NCI-H146 (cell line): ENCODE measurements at places on chromosomes 5 and 9.
A peak's percentile ranks its signal among the peaks of the same experiment; 100 is the strongest.

- DNase-seq: no peak
Measured at GRCh38 chr5:178293400-178293799, 60.8 kb upstream of the PHYKPL start.

DNA sequence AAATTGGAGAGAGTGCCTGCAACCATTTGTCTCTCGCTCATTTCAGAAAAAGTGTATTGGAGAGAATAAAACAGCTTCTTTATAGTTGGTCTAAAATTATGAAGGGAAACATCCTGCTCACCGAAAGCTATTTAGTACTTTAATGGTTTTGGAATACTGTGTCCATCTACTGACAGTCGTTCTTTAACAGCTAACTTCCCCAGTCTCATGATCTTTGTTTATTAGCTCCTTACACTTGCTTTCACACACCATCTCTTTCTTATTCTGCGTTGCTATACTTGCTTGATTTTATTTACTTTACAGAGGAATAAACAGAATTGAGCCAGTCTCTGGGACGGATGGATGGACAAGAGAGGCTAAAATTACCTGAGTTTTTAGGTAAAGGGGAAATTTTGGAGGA is 229.3 kb downstream of the CCDC171 start:
- DNase-seq: no peak

GRCh38 chr5:132220491-132220890 is 7.2 kb downstream of the P4HA2 start:
- DNase-seq: no peak

- DNase-seq: no peak
Measured at GRCh38 chr9:136028760-136029470, 66.2 kb downstream of the NACC2 start.

DNA sequence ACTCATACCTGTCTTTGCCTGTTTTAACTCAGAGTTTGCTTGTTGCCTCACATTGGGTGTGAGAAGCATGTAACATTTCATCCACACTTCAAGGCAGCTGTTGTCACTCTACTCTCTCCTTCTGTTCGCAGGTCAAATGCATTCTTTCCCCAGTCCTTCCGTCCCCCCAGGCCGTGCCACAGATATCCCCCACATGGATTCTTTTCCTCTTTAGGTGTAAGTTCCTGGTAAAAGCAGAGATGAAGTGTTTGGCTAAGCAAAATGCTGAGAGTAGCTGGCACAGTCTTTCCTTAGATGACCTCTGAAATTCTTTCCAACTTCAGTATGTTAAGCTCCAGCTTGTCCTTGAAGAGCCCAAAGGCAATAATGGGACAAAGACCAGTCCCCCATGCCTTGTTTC is 328.2 kb downstream of the SLIT3 start:
- DNase-seq: no peak

GRCh38 chr9:33164138-33164809 is 2.9 kb downstream of the B4GALT1 start:
- no peak for DNase-seq

DNA sequence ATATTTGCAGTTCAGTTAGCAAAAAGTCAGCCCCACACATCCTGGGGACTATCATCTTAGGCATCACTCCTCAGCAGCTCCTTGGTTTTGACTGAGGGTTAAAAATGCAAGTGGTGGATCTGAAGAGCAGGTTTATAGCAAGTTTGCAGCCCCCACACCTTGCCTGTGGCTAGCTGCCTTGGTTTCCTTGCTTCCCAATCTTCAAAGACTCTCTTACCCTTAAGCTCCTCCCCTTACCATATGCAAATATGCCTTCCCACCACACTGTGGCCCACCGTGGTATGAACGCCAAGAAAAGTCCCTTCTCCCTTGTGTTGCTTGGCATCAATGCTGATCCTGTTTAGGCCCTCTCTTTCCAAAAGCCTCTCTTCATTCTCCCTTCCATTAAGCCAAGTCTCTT is 45.0 kb upstream of the AGXT2 start:
- DNase-seq: no peak

DNA sequence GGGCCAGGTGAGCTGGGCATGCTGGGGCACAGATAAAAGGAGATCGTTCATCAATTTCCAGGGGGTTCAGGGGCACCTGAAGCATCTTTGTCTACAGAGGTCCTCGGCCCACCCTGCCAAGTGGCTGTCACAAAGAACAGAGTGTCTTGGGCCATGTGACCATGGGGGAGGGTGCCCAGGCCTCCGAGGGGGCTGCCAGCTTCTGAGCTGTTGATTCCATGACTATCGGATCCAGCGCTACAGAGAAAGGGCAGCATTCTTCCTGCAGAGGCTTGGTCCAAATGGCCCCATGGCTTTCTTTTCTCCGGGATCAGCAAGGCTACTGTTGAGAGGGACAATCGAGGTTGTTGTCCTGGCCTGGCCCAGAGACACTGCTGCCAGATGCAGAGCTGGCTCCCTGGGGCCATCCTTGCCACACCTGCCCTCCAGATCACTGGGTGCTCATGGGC is 289.2 kb downstream of the ZSWIM6 start:
- no peak for DNase-seq

- peak; percentile 97 for DNase-seq
Measured at GRCh38 chr9:14322211-14323082, 8.5 kb upstream of the NFIB start.

GRCh38 chr9:108743901-108744371 is 111.8 kb downstream of the ACTL7B start:
- DNase-seq: peak; percentile 61

- DNase-seq: no peak
Measured at GRCh38 chr9:122827761-122828093, 661 bp downstream of the PDCL start.

DNA sequence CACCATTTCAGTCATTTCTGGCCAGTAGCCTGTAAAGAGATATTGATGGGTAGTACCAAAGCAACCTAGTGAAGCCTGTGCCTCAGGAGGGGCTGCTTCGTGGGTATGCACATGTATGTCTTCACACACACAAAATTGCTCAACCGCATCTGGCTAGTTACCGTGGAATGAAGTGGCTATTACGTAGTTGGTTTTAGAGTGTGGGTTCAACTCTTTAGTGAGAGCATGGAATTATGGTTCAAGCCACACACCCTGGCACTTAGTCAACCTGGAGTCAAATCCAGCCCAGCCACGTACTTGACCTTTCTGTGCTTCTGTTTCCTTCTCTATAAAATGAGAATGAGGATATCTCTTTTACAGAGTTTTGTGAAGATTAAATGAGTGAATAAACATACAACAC is 174.9 kb downstream of the TTC39B start:
- DNase-seq: no peak

GRCh38 chr9:37309136-37309535 is 113.4 kb upstream of the GRHPR start:
- peak; percentile 42 for DNase-seq

- DNase-seq: no peak
Measured at GRCh38 chr5:167798448-167798847, 493.0 kb upstream of the WWC1 start.

- DNase-seq: no peak
Measured at GRCh38 chr9:136015656-136016571, 54.7 kb upstream of the UBAC1 start.

DNA sequence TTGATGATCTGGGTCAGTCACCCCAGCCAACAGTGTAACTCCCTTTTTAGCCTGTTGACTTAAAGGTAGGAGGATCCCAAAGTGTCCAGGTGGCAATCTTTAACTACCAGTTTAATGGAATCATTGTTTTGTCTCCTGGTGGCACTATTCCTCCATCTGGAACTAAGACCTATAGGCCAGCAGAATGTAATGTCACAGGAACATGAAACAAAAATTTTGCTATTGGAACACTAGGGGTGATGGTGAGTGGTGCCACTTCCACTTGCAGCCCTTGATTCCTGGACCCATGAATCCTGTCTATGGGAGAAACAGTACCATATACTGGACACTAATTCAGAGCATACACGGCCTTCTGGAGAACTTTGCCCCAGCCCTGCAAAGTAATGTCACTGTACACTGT is 219.5 kb upstream of the RASA1 start:
- DNase-seq: no peak

DNA sequence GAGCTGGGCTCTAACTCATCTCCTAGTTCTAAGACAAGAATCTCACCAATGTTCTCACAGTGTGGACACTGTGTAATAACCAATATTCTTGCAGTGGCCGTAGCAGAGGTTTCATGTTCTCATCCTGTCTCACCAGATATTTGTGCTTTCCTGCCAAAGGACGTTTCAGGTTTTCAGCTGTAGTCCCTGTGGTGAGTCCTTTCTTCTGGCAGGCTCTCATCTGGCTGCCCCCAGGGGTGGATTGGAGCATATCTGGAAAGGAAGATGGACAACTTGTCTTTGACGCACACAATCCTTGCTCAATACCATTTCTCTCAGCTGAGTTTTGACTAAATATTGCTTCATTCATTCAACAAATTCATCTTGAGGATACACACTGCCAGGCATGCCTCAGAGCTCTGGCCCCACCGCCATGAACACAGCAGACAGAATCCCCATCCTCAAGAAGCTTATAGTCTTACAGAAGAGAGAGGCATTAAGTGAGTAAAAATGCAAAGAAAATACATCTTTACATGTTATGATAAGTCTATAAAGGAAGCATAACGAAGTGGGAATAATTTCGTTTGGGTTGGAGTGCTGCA is 33.8 kb upstream of the NEURL1B start:
- DNase-seq: no peak

- no peak for DNase-seq
Measured at GRCh38 chr5:55159763-55160492, at the start of gene GPX8. Gene GPX8, plus strand, starts transcription at chr5:55160171. Its CDS starts 22 bp downstream, at chr5:55160193.

DNA sequence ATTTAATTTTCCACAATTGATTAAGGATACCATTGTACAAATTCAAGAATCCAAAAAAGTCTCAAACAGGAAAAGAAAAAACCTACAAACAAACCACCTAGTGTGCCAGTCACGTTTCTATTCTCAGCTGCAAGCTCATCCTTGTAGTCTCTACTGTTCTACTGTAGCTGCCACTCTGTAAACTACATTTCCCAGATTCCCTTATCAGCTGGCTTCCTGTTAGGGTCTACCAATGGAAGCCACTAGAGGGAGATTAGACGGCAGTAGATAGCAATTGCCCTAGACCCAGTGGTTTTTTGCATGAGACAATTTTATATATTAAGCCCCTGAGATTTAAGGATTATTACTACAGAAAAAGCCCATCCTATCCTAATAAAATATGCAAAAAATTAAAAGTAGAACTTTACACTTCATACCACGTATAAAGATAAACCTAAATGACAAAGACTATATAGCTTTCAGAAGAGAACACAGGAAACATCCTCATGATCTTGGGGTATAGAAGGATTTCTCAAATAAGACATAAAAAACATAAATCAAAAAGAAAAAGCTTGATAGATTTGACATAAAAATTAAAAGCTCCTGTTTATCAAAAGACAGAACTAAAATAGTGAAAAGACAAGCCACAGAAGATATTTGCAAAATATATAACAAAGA is 37.4 kb downstream of the P4HA2 start:
- DNase-seq: peak; percentile 50

- DNase-seq: no peak
Measured at GRCh38 chr5:172274951-172275753, 8.4 kb downstream of the UBTD2 start.

DNA sequence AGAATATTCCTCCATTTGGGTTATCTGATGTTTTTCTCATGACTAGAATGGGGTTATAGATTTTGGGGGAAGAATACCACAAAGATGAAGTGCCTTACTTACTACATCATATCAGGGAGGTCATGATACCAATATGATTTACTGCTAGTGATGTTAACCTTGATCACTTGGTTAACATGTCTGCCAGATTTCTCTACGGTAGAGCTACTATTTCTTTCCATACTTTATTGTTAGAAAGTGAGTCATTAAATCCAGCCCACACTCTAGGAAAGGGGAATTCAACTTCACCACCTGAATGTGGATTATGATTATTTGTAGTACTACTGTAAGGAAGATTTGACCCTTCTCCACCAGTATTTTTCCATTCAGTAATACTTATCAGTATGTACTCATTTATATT is 64.7 kb downstream of the UBE2R2 start:
- DNase-seq: no peak

DNA sequence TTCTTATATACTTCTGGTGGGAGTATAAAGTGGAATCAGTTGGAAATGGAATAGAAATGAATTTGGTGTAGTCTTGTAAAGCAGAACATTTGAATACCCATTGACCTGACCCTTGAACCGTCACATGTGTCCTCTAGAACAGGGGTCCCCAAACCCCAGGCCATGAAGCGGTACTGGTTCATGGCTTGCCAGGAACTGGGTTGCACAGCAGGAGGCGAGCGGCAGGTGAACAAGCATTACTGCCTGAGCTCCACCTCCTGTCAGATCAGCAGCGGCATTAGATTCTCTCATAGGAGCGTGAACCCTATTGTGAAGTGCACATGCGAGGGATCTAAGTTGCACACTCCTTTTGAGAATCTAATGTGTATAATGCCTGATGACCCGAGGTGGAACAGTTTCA is 80.0 kb downstream of the RANBP17 start:
- peak; percentile 76 for DNase-seq

GRCh38 chr5:103271570-103272289 is 13.2 kb downstream of the MACIR start:
- DNase-seq: no peak

DNA sequence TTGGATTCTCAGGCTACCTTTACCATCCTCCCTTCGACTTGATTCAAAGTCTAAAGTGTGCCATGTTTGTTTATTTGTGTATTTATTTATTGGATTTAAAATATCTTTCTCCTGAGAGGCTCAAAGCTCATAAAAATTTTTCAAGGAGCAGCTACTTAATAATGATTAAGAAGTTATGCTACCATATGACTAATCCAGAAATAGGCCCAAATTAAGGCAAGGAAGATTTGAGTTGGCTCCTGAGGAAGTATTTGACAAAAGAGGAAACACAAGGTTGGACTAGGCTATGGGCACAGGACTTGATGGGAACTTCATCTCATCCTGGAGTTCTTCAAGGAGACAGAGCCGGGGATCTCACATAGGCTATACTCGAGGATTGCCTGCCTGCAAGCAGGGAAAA is 22.4 kb upstream of the PPP2CA start:
- DNase-seq: no peak

DNA sequence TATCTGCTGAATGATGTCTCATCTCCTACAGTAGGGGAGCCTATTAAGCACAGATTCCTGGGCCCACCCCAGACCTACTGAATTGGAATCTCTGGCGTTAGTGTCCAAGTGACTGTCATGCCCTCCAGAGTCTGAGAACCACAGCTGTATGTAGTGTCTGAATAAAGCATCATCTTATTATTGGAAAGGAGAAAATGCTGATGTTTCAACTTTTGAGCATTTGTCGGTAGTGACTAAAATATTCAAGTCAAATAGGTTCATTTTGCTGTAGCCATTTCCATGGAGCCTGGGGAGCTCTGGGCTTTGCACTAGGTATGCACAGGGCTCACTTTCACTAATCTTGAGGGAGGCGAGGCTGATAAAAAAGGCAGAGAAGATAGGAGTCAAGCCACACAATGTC is 4.8 kb upstream of the PPARGC1B start:
- no peak for DNase-seq

DNA sequence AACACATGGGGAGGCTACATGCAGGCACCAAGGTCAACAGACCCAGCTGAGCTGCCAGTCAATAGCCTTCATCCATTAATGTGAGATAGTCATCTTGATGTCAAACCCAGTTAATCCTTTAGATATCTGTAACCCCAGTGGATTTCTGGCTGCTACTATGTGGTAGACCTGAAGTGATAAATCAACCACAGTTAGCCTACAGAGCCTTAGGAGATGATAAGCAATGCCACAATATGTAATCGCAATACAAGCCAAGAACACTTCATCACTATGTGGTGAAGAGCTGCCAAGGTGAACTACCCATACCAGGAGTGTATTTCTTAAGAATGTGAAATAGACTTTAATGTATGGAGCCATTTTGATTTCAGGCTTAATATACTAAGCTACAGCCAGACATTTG is 1175.5 kb downstream of the DTWD2 start:
- DNase-seq: no peak
